ENCODE measurements at places on chromosomes 16 and 17.

GRCh38 chr17:73625991-73626673 is 18.1 kb downstream of the SDK2 start:
- DNase-seq: no peak

GRCh38 chr17:40251576-40251975 is 32.5 kb downstream of the WIPF2 start:
- DNase-seq: no peak

- no peak for DNase-seq
Observed at GRCh38 chr17:76535788-76536510, 1.6 kb downstream of the CYGB start.

DNA sequence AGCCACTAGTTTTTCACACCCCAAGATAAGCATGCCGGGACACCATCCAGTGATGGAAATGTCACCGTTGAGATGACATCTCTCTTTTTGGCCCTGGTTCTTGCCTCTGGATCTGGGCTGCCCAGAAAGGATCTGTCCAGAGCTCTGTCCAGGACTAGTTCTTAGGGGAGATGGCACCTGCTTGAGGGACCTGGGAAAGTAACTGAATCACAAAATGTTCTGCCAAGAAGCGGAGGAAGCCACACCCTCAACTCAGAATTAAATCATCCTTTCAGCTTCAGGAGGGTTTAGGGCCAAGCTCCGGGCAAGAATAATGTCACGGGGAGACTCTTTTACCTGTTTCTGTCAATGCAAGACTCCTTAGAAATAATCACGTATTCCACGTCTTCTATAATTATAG is 248.6 kb downstream of the MAF start:
- no peak for DNase-seq

DNA sequence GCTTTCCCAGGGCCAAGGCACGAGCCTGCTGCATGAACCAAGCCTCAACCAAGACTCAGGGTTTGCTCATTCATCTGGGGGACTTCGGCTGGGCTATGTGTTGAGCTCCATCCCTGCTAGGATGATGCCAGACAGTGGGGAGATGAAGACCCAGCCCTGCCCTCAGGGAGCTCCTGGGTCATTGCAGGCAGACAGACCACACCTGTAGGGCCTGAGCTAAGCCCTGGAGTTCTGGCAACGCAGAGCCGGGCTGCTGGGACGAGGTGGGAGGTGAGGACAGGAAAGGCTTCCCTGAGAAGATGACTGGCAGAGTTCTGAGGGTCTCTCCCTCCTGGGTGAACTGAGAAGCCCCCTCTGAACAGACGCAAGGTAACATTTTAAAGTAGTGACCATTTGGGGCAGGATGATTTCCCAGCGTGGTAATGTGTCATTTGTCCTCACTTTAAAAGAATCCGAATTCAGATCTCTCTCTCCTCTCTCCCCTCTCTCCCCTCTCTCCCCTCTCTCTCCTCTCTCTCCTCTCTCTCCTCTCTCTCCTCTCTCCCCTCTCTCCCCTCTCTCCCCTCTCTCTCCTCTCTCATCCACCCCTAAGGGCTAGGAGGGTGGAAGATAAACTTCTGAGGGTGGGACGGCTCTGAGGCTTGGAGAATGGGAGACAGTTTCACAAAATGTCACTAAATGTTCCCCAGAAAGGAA is 98.4 kb downstream of the MGAT5B start:
- DNase-seq: no peak

- DNase-seq: no peak
Observed at GRCh38 chr16:82713778-82714177, 87.0 kb downstream of the CDH13 start.

- DNase-seq: no peak
Observed at GRCh38 chr17:50865060-50865867, 890 bp downstream of the TOB1 start.

- DNase-seq: peak; percentile 18
Observed at GRCh38 chr17:19383681-19384470, 3.1 kb downstream of the MFAP4 start.

DNA sequence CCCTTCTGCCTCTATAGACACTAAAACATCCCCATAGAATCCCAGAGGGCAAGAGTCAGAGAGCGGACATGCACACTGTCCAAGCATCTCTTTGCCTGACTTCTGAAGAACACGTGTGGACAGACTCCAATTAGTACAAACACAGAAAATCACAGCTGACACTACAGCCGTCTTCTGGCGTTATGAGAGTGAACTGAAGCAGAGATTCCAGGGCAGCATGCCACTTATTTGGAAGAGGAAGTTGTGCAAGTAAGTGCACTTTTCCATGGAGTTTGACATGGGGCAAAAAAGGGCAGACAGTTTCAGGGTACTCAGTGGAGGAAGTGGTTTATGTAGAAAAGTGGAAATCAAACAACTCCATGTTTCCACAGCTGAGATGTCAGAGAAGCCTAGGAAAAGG is 16.8 kb upstream of the ZNF287 start:
- DNase-seq: no peak

DNA sequence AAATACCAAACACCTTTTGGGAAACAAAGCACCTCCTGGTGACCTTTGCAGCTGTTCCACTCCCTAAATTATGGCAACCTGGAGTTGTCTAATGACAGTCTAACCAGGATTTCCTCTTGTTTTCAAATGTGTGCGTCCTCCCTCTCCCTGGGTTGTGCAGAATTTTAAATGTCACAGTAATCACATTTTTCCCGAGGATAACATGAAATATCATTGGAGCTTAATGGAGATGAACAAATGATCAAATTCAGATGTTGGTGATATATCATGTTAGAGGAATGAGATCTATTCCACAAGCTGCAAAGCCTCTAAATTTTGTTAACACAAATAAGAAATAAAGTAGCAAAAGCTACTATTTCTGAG is 86.9 kb upstream of the HLF start:
- no peak for DNase-seq

GRCh38 chr16:11488304-11488703 is 98.4 kb downstream of the LITAF start:
- no peak for DNase-seq

- no peak for DNase-seq
Observed at GRCh38 chr16:49767414-49767813, 88.5 kb downstream of the ZNF423 start.

DNA sequence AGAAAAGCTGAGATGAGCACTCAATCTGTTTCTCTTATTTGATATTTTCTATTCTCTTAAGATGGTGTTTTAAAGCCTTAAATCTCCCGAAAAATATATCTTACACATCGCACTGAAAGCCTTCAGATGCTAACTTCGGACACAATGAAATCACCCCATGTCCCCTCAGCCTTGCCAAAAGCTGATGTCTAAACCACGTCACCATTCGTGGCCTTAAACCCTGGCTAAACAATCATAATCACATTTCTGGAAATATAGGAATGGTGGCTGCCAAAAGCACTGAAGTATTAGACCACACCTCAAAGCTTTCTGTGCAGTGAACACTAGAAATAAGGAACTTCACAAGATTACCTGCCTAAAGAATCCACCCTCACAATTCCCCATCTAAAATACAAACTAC is 402.7 kb downstream of the SOX9 start:
- no peak for DNase-seq

- no peak for DNase-seq
Observed at GRCh38 chr17:40607641-40608040, 40.0 kb downstream of the SMARCE1 start.

DNA sequence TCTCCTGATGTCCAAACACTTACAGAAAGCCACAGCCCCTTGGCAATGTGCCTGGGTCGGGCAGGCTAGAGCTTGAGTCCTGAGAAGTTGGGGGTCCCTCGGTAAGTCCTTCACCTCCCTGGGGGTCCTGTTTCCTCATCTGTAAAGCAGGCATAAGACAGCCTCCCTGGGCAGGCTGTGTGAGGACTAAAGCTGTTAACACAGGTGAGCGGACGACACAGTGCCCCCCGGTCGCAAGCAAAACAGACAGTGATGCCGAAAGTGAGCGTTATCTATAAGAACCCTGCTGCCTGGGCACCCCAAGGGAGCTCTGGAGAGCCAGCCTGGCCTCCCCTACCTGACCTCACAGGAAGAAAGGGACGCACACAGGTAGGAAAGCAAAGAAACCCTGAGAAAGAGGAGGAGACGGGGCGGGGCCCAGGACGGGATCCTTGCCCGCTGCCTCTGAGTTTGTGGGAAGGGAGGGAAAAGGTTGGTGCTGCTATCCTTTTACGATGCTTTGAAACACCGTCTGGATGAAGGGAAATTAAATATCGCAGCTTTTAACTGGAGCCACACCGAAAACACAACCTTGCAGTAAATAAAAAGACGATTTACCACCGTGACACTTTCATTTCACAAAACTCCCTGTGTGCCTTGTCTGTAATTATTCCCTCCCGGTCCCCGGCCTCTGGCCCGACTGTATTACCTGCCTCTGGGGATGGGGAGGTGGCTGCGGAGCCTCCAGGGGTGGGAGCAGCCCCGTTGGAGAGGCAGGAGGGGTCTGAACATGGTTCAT is 67.1 kb downstream of the ENGASE start:
- no peak for DNase-seq

GRCh38 chr16:70563636-70564035 is 40.0 kb downstream of the SF3B3 start:
- DNase-seq: no peak

DNA sequence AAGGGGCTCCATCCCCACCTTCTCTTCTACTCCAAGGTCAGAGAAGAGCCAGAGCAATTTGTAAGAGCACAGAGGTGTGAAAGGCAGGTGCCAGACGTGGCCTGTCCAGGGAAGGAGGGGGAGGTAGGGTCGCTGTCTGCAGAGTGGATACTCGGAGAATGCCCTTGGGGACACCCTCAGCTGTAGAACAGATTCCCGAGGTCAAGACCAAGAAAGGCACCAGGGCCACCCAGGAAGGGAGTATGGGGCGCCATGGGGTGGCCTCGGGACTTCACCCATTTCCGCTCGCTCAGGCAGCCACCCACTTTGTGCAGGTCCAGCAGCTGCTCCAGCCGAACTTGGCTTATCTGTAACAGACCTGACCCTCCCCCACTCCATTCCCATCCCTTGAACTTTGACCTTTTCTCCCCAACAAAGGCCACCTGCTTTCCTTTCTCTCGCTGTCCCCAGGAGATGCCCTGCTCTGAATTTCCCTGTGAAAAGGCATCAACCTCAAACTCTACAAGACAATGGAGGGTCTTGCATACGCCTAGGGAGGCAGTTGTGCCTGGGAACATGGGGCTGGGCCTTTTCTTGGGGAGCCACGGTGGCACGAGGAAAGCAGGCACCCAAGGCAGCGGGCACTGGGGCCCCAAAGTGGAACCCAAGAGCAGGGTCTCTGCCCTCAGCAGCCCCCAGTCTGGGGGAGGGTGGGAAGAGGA is 11.3 kb upstream of the AXIN2 start:
- no peak for DNase-seq

DNA sequence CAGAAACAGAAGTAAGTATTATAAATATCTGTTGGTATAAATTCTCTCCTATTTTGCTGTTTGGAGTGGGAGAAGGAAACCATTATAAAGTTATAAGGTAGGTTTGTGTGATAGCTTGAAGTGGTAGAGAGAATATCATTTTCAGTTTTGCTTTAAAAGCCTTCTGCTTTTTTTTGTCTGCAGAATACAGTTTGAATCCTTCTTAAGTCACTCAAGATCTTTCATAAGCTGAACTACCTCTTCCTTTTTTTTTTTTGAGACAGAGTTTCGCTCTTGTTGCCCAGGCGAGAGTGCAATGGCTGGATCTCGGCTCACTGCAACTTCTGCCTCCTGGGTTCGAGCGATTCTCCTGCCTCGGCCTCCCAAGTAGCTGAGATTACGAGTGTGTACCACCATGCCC is 9.0 kb downstream of the ATAD5 start:
- no peak for DNase-seq

DNA sequence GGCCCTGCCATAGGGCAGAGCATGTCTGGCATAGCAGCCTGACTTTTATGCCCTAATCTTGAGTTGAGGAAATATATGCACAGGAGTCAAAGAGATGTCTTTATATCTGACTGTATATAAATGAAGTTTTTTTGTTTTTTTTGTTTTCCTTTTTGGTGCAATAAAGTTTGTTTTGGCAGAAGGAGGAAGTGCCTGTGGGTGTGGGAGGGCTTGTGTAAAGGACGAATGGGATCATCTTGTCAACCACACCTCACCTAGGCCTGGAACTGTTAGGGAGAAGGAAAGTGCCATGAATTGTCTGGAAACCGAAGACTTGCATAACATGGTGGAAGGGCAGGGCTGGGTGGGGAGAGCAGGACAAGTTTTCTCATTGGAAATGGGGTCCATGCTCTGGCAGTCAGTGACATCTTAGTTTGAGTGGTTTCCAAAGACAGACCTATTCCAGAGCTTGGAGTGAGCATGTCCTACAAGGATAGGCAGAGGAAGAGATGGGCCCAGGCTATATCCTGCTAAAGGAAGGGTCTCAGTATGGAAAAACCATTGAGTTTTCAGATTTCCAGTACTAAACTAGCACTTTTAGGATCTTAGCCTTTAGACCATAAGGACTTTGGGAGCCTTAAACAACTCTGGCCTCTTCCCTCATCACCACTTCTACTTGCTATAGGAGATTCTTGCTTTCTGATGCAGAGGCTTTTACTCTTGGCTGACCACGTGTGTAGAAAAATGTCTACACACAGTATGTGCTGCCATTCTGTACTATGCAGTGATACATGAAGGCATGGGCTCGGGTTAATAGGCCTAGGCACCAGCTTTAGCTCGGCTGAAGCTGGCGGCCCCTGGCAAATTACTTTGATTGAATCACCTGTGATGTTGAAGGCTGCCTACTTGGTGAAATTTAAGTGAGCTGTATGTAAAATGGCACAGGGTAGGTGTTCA is 15.5 kb downstream of the SNF8 start:
- no peak for DNase-seq

DNA sequence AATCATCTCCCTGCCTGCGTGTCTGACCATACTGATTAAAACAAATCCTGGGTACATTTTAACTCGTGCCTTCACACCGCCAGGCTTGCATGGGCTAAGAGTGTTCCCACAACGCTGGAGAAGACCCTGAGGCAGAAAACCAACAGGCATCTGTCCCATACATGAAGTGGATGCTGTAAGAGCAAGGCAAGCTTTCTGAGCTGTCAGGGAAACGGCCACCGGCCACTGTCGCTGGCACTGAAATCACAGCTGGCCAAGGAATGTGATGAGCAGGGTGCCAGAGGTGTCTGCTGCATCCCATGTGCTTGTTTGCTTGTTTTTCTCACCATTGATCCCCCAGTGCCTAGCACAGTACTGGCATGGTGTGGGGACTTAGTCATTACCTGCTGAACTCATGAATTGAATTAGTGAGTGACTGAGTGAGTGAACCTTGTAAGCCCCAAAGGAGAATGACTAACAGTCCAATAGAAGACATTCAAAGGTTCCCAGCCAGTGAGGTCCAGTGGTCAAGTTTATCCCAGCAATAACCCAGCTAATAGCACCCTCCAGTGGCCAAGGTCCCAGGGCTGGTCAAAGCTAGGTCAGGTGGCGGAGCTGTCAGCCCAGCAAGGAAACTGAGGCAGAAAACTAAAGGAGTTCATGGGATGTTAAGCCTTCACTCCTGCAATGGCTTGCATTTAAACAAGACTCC is 92.7 kb upstream of the CDH5 start:
- DNase-seq: no peak

GRCh38 chr17:36627101-36627500 is 25.7 kb downstream of the MRM1 start:
- no peak for DNase-seq
